ENCODE measurements at places on chromosomes 7 and 10. TPM values are rescaled to one million over a fixed set of nuclear protein-coding genes. Genes with fewer than 3 reads are reported as not detected.
A peak's percentile ranks its signal among the peaks of the same experiment; 100 is the strongest.

BAIAP2L1 gene
- 8.7 TPM for polyA plus RNA-seq

SKIDA1 gene
- polyA plus RNA-seq: 0.63 TPM

SLC16A9 gene
- polyA plus RNA-seq: 0.59 TPM

ASAH2 gene
- 1.0 TPM for polyA plus RNA-seq

ELMO1 gene
- 6.7 TPM for polyA plus RNA-seq

DNAJB9 gene
- polyA plus RNA-seq: 57.3 TPM

RAB19 gene
- polyA plus RNA-seq: not detected

GPNMB gene
- 2.6 TPM for polyA plus RNA-seq

CALCR gene
- polyA plus RNA-seq: not detected

PLXDC2 gene
- 1.6 TPM for polyA plus RNA-seq

ZP3 gene
- polyA plus RNA-seq: 0.43 TPM

SPDYE1 gene
- not detected for polyA plus RNA-seq

DNA sequence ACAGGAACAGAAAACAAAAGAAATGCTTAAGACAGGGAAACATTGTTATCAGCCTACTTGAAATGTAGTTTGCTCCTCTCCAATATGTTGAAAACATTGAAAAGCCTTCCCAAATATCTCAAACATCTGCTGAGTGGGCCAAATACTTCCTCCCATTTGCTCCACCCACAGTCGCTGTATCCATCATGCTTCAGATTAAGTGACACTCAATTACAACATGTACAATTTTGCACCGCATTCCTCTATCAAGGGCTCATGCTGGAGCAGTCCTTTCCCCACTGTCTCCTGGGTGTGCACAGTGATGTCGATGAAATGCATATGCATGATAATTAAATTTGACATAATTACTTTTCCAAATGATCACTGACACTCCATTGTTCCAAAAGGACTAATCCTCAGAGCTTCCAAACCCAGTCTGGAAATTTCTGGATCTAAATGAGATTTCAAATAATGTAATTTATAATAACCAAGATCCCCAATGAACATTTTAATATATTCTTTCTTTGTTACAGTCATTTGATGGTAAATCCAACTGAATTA, 604.6 kb downstream of the GRID1 start:
- no peak for DNase-seq

DNA sequence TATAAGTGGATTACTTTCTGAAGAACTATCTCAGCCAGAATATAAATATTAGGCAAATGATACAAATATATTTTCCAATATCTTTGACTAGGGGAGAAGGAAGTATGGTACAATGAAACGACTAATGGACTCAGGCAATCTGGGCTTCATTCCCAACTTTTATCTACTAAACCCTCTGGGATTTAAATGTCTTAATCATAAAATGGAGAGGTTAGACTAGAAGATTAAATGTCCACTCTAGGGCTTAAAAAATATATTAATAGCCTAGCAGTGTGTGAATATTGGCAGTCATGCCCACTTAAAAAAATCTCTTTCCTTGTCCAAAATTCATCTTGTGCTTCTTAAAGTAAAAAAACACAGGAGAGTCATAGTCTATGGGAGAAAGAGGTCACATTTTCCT, 98.3 kb downstream of the CTTNBP2 start:
- DNase-seq: no peak

- no peak for DNase-seq
Measured at GRCh38 chr7:2078899-2079298, 153.8 kb downstream of the MAD1L1 start.

DNA sequence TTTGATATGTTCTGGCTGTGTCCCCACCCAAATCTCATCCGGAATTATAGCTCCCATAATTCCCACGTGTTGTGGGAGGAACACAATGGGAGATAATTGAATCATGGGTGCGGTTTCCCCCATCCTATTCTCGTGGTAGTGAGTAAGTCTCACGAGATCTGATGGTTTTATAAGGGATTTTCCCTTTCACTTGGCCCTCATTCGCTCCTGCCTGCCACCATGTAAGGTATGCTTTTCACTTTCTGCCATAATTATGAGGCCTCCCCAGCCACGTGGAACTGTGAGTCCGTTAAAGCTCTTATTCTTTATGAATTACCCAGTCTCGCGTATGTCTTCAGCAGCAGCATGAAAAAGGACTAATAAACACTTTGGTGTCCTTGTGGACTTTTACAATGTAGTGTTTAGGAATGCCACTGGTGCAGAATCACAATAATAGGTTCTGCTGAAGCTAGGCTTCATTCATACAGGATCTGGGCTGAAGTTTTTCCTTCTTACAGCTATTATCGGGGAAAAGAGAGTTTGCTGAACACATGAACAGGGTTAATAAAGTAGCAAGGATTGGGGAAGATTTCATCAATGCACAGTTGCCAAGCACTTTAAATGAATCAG, 74.3 kb downstream of the CPED1 start:
- DNase-seq: no peak

DNA sequence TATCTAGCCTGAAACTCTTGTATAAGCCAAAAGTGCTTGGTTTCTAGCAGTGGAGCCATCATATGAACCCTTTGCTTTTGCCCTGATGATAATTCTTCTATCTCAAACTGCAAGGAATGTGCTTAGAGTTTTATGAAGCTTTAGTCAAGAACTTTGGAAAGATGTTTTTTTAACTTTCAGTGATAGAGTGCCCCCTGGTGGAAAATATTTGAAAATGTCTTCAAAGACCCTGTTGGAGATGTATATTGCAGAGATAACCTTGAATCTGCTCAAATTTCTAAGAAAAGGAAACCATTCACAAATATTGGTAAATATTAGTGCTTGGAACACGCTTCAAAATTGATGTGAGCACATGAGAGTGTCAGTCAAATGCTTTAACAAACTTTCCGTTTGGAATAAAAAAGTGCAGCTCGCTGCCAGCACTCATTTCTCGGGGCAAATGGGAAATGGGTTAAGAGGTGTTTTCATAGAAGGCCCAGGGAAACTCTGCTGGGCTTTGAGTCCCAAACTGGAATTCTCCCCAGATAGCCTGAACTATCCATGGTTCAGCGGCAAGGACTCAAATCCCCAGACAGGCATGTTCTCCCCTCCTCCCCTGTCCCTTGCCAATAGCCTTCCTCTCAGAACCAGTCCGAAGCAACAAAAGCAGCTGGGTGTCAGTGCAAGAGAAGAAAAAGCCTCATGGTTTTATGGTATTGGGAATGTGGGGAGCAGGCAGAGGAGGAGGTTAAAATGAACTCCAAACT, 129.3 kb downstream of the MYOF start:
- DNase-seq: no peak

GRCh38 chr10:113053881-113054280, 103.8 kb downstream of the TCF7L2 start:
- DNase-seq: no peak

DNA sequence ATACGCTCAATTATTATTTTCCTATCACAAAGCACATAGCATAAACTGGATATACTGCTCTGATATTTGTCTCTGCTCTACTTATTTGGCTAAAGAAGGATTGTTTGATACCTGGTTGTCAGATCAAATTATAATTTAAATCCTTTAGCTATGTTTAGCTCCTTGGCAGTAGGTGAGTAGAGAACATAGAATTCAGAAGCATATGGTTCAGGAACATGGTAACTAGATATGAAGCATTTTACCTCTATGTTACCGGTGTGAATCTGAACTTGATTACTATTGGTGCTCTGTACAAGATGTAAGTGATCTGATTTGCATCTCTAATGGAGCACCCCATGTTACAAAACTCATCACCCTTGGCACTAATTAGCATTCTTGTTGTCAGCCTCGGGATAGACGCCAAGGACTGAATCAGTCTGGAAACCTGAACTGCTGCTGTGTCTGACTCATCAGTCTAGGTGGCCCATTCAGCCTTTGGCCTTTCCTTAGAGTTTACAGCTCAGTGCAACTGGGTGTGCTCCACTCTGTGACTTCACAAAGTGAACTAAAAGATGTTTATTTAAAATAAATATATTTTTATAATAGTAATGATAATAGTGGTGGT, 12.3 kb upstream of the MYPN start:
- DNase-seq: no peak

GRCh38 chr7:36521911-36522310, 132.2 kb downstream of the ANLN start:
- DNase-seq: no peak

- DNase-seq: no peak
Measured at GRCh38 chr7:158973941-158974785, 117.8 kb downstream of the DYNC2I1 start.

DNA sequence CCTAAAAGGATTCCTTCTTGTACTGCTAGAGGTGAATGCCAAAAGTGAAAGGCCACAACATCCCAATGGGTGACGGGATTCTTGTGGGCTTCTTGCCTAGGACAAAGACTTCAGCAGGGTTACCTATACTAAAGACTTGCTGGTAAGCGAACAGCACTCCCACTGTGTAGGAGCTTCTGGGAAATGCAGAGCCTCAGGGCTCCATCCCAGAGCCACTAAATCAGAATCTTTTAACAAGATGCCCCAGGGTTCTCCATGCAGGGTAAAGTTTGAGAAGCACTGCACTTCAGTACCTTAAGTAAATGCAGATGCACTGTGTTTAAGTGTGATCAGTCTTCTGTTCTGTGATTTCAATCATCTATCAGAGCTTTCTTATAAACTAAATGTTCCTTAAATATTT, 266.9 kb upstream of the KLF14 start:
- no peak for DNase-seq

GRCh38 chr7:723541-723940, 3.0 kb upstream of the DNAAF5 start:
- no peak for DNase-seq

- DNase-seq: no peak
Measured at GRCh38 chr7:70336536-70336935, 738.3 kb downstream of the AUTS2 start.

DNA sequence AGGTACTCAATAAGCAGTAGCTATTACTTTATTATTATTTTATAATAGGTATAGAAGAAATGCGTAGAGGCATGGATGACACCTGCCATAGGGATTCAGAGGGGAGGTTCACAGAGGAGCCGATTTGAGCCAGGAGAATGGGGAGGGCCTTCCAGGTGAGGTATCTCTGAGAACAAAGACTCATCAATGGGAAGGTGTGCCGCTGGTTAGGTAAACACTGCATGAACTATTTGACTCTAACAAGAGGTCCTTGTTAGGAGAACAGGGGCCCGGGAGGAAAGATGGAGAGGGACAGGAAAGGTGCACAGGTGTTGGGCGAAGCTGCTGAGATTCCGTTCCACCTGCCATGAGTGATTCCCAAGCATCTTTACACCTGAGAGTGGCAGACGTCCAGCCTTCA, 41.8 kb upstream of the TMEM273 start:
- DNase-seq: peak; percentile 28

- DNase-seq: no peak
Measured at GRCh38 chr7:66815951-66816350, 75.4 kb downstream of the RABGEF1 start.

DNA sequence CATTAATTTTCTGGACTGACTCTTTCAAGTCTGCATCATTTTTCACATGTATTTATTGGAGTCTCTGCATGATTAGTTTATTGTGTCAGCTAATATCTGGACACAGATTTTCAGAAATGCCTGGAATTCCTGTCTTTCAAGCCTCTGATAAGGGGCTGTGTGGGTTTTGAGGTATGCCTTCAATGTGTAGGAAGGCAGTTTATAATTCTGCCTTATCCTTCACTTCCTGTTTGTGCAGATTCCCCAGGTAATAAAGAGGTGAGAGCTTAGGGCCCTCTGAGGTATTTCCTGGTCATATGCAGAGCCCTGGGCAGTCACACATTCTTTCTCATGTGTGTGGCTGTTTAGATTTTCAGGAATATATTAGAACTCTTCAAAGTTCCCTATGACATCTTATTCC, 79.4 kb upstream of the PRKCQ start:
- DNase-seq: no peak

DNA sequence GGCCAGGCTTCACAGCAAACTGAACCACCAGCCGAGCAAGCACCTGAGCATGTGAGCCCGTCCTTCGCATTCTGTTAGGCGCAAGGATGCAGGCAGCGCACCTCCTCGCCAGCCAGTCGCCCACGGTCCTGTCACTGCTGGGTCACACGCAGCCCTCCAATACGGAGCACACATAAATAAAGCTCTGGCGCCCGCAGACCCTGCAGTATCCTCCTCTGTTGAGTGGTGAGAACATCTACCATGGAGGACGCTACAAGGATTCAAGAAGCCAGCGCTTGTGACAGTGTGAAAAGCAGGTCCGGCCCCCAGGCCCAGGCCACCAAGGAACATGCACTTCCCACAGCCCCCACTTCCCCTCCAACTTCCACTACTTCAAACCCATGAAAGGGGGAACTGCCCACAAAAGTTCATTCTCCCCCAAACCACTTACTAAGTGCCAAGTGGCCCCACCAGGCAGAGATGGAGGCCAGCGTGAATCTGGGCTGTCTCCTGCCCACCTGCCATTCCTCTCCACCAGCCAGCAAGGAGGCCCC, 34.8 kb downstream of the VOPP1 start:
- no peak for DNase-seq

GRCh38 chr10:116521424-116522290, 24.1 kb upstream of the PNLIP start:
- no peak for DNase-seq

DNA sequence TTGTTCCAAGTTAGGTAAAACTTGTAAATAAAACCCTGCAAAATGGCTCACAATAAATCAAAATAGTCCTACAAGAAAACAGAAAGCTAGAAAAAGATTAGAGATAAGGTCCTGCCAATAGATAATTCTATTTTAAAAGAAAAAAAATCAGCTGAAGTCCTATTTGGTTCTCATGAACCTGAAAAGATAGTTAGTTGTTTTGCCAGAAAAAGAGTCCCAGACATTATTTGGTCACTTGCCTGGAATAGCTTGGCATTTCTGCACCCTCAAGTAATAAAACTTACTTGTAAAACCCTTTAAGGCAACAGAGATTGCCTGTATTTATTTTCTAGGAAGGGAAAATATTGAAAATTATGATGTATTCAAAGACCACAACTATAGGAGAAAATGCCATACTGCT, 47.7 kb downstream of the LRRN3 start:
- DNase-seq: no peak

DNA sequence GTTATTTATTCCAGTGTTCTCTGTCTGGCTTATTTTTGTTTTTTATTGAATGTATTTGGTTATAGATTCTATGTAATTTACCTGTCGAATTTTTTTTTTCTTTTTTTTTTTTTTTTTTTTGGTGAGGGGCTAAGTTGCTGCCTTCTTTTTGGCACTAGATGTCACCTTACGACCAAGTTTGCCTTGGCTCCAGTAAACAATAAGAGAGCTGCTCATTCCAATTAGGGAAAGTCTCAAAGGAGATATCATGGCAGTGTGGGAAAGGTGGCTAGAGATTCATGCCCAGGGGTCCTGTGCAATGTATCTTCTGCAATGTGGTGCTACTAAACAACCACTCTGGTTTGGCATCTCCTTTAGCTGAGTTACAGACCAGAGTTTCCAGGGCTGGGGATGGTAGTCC, 84.0 kb downstream of the PTPN20 start:
- DNase-seq: no peak

DNA sequence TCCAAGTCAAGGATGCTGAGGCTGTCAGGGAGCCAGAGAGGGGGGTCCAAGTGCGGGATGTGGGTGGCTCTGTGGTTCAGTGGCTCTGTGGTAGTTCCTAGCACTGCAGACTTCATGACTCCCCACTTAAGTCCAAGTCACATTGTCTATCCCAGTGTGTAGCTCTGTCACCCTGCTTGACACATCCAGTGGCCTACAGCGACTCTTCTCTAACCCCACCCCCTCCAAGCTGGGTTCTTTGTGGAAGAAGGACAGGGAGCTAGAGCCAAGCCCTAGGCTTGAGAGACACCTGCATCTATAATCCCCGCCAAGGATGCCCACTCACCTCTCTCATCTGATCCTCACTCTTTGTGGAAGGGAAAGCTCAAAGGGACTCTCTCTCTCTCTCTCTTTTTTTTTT, 57.6 kb downstream of the ADCYAP1R1 start:
- DNase-seq: no peak

Measured in liver (tissue), 10 donors.